Upper lobe of right lung (tissue), 1 donor: ENCODE measurements at places on chromosomes 5 and 9. TPM values are rescaled to one million over a fixed set of nuclear protein-coding genes. Genes with fewer than 3 reads are reported as not detected.
A peak's percentile ranks its signal among the peaks of the same experiment; 100 is the strongest.

DNA sequence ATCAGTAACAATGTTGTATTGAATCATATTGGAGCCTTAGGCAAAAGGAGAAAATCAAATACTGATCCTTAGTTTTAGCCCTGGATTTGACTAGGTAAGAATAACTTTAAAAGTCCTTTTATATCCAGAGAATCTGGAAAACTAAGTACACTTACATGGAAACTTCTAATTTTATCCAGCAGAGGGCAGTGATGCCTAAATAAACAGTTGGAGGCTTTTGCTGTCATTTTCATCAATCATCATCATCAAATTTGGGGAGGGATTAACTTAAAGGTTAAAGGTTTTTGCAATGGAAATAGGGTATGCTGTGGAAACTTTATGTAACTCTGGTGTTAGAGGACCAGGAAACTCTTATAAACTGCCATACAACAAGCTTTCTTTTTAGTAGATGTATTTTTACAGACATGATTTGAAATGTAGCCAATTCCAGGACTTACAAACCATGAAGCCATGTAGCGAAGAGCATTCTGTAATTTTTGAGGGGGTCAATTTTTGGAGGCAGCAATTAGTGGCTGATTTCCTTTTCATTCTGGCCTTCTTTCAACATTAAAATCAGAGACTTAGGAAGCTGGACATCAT, 112.7 kb downstream of the OSTF1 start:
- H3K4me3 ChIP-seq: no peak overlapping the region
- H3K27me3 ChIP-seq: no peaks in the 10 kb centered on the region
- H3K36me3 ChIP-seq: no peaks in the 10 kb centered on the region
- no peak for DNase-seq
- H3K4me1 ChIP-seq: no peaks in the 10 kb centered on the region

GRCh38 chr9:69871118-69871834, 50.7 kb downstream of the CFAP95 start:
- no peak for DNase-seq
- H3K36me3 ChIP-seq: no peaks in the 10 kb centered on the region
- no peaks in the 10 kb centered on the region for H3K27me3 ChIP-seq
- H3K4me1 ChIP-seq: no peaks in the 10 kb centered on the region

The TPPP gene
- total RNA-seq: 16.1 TPM

The DDX4 gene
- not detected for total RNA-seq

- DNase-seq: no peak
- H3K27ac ChIP-seq: no peak overlapping the region
- H3K27me3 ChIP-seq: no peaks in the 10 kb centered on the region
- H3K4me3 ChIP-seq: no peak overlapping the region
- peaks cover 11% of the 10 kb centered on the region for H3K4me1 ChIP-seq
Measured at GRCh38 chr5:53403758-53404157, 76.7 kb upstream of the FST start.

The C8G gene
- total RNA-seq: 1.1 TPM

DNA sequence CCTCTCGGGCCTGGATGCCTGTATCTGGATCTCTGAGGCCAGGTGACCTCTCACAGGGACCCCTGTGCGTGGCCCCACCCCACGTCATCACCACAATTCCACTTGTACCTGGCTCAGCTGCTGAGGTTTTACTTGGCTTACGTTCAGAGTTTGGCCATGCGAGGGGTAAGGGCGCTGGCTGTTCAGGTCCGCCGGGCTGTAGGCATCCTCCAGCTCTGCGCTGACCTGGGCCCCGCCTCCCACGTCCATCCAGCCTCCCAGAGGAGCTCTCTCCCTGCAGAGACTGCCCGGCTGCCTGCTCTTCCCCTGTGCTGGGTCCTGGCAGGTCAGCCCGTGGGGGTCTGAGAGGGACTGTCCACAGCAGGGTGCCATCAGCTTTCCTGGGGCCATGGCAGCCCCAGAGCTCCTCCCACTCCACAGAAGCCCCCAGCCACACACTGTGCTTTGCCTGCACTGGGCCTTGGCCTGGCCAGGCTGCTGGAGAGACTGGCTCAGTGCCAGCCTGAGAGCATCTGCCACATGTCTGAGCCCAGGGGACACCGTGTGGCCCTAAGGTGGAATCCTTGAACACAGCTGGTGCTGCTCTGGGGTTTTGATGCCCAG, 43.6 kb downstream of the SLC6A3 start:
- H3K27ac ChIP-seq: no peak overlapping the region
- no peaks in the 10 kb centered on the region for H3K4me1 ChIP-seq
- peaks cover under 1% of the 10 kb centered on the region for H3K27me3 ChIP-seq
- no peak for DNase-seq
- no peaks in the 10 kb centered on the region for H3K36me3 ChIP-seq
- no peak overlapping the region for H3K4me3 ChIP-seq

GRCh38 chr5:32711362-32711680, 200 bp downstream of the NPR3 start:
- H3K36me3 ChIP-seq: no peaks in the 10 kb centered on the region
- peaks cover 26% of the 10 kb centered on the region for H3K27me3 ChIP-seq
- H3K27ac ChIP-seq: peak overlapping the region; percentile 72
- DNase-seq: no peak
- peak overlapping the region; percentile 67 for H3K4me3 ChIP-seq

- H3K27me3 ChIP-seq: no peaks in the 10 kb centered on the region
- H3K4me1 ChIP-seq: no peaks in the 10 kb centered on the region
- H3K36me3 ChIP-seq: no peaks in the 10 kb centered on the region
- no peak overlapping the region for H3K4me3 ChIP-seq
- no peak for DNase-seq
Measured at GRCh38 chr9:98851730-98852459, 44.4 kb downstream of the GALNT12 start.

DNA sequence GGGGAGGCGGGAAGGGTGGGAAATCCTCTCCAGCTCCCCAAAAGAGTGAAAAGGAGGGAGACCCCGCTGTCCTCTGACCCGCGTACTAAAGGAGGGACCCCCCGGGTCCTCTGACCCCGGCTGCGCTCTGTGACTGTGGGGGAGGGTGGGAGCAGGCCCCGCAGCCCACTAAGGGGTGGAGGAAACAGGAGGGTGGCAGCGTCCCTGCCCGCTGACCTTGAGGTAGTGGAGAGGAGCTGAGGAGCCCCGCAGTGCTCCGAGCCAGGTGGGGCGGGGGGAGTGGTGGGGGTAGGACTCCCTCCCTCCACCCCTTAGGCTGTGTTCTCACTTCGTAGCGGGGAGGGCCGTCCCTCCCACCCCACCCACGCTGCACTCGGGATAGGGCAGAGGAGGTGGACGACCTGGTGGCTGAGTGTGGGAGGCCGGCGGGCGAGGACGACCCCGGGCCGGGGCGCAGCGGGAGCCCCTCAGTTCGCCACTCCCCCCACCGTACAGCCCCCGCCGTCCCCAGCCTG, 449 bp upstream of the ADCY2 start:
- H3K27ac ChIP-seq: no peak overlapping the region
- no peak for DNase-seq
- H3K36me3 ChIP-seq: no peaks in the 10 kb centered on the region

The CDH10 gene
- total RNA-seq: not detected

- H3K27ac ChIP-seq: no peak overlapping the region
- no peaks in the 10 kb centered on the region for H3K27me3 ChIP-seq
- peaks cover 14% of the 10 kb centered on the region for H3K4me1 ChIP-seq
Measured at GRCh38 chr9:120870206-120870605, 6.8 kb downstream of the PHF19 start.

- H3K4me3 ChIP-seq: no peak overlapping the region
- peaks cover 9% of the 10 kb centered on the region for H3K4me1 ChIP-seq
- H3K36me3 ChIP-seq: peaks cover 30% of the 10 kb centered on the region
- H3K27ac ChIP-seq: peak overlapping the region; percentile 11
- no peak for DNase-seq
Measured at GRCh38 chr9:76161541-76161940, 232.7 kb downstream of the RFK start.

DNA sequence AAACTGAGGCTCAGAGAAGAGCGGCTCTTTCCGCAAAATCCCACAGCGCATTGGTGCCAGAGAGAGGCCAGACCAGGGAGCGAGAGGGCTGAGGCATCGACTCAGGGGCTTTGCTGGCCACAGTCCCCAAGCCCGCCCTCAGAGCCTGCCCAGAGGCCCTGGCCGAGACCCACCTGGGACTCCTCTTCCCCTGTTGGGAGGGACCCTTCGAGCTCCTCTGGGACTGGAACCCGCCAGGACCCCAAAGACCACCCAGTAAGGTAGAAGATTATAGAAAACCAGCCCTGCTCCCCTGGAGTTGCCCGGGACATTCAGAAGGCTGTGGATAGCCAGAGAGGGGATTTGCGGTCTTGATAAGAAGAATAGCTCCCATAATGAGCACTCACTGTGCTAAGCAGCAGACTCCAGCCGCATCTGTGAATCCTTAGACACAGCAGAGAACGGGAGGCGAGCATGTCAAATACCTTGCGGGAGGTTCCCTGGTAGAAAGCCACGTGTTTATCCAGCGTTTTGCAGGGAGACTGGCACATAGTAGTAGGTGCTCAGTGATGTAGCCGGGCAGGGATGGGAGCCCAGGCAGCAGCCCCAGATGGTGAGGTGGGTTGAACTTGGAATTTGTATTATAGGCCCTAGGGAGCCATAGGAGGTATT, 651 bp upstream of the AK1 start:
- peaks cover 37% of the 10 kb centered on the region for H3K4me1 ChIP-seq
- peak; percentile 62 for DNase-seq
- H3K36me3 ChIP-seq: peaks cover 4% of the 10 kb centered on the region
- H3K27ac ChIP-seq: peak overlapping the region; percentile 69
- H3K27me3 ChIP-seq: no peaks in the 10 kb centered on the region

DNA sequence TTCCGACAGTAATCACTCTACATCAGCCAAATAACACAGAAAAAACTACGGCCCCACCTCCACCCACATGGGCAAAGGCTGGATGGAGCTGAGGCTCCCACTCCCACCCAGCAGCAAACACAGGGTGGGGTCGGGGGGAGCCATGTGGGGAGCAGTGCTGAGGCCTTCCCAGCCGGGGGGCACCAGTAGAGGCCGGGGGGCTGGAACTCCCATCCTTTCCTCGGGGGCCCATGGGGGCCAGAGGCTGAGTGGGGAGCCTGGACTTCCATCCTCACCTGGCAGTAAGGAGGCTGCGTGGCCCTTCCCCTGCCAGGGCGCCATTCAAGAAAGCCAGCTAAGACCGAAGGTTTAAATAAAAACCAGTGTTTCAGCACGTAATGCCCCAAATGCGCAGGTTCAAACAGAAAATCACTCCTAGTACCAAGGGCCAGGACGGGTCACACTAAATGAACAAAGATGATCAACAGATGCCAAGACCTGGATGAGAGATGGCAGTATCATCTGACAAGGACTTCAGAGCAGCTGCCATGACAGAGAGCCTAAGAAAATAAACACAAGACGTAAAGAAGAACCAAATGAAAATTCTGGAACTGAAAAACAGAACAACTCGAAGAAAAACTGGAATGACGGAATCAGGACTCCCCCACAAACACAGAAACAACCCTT, 9.4 kb downstream of the CCDC127 start:
- no peak overlapping the region for H3K27ac ChIP-seq
- H3K36me3 ChIP-seq: peaks cover 28% of the 10 kb centered on the region

GRCh38 chr5:174381241-174381640, 335.7 kb downstream of the NSG2 start:
- no peak overlapping the region for H3K4me3 ChIP-seq
- no peak overlapping the region for H3K27ac ChIP-seq
- H3K4me1 ChIP-seq: no peaks in the 10 kb centered on the region
- no peaks in the 10 kb centered on the region for H3K36me3 ChIP-seq
- no peaks in the 10 kb centered on the region for H3K27me3 ChIP-seq

GRCh38 chr5:179023528-179024189, at the start of gene ZNF879:
TSS of gene ZNF879 (plus strand) at chr5:179023804. CDS start at chr5:179025005, 1,201 bp downstream.
- H3K4me1 ChIP-seq: peaks cover 8% of the 10 kb centered on the region
- peak; percentile 97 for DNase-seq
- H3K27me3 ChIP-seq: no peaks in the 10 kb centered on the region
- H3K36me3 ChIP-seq: peaks cover 24% of the 10 kb centered on the region

- H3K27me3 ChIP-seq: no peaks in the 10 kb centered on the region
- no peak overlapping the region for H3K27ac ChIP-seq
- no peaks in the 10 kb centered on the region for H3K36me3 ChIP-seq
- no peaks in the 10 kb centered on the region for H3K4me1 ChIP-seq
- no peak overlapping the region for H3K4me3 ChIP-seq
Measured at GRCh38 chr9:102518324-102518723, 476.8 kb upstream of the CYLC2 start.

- H3K27ac ChIP-seq: no peak overlapping the region
- no peak overlapping the region for H3K4me3 ChIP-seq
- no peaks in the 10 kb centered on the region for H3K27me3 ChIP-seq
- DNase-seq: no peak
- H3K4me1 ChIP-seq: no peaks in the 10 kb centered on the region
Measured at GRCh38 chr5:4058899-4059298, 463.3 kb downstream of the IRX1 start.

The CDH12 gene
- not detected for total RNA-seq

- no peak overlapping the region for H3K4me3 ChIP-seq
- no peak for DNase-seq
- no peaks in the 10 kb centered on the region for H3K27me3 ChIP-seq
- H3K36me3 ChIP-seq: no peaks in the 10 kb centered on the region
Measured at GRCh38 chr9:96121136-96121535, 180.8 kb downstream of the HSD17B3 start.

The CER1 gene
- total RNA-seq: not detected

The IARS1 gene
- total RNA-seq: 83.9 TPM

- no peaks in the 10 kb centered on the region for H3K36me3 ChIP-seq
- no peak for DNase-seq
- H3K4me1 ChIP-seq: no peaks in the 10 kb centered on the region
- no peaks in the 10 kb centered on the region for H3K27me3 ChIP-seq
- no peak overlapping the region for H3K27ac ChIP-seq
Measured at GRCh38 chr9:15271403-15271802, 35.6 kb downstream of the TTC39B start.

GRCh38 chr5:126449751-126450271, 26.6 kb downstream of the GRAMD2B start:
- H3K27me3 ChIP-seq: no peaks in the 10 kb centered on the region
- peak overlapping the region; percentile 60 for H3K27ac ChIP-seq
- peak overlapping the region; percentile 17 for H3K4me3 ChIP-seq
- no peaks in the 10 kb centered on the region for H3K36me3 ChIP-seq
- no peak for DNase-seq

DNA sequence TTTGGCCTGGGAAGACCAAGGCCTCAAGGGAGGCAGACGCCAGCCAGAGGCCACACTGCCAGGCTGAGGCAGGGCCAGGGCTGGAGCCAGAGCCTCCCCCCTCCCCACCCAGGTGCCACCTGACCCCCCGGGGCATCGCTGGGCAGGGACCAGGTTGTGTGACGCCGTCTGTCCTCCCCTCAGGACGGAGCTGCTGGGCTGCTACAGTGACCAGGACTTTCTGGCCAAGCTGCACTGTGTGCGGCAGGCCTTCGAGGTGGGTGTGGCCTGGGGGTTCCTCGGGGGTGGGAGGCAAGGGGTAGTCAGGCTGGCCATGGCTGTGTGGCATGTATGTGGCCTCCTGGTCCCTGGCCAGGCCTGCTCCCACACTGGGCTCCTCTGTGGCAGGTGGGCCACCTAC, 17.9 kb upstream of the DOLPP1 start:
- peaks cover 65% of the 10 kb centered on the region for H3K36me3 ChIP-seq
- peaks cover under 1% of the 10 kb centered on the region for H3K4me1 ChIP-seq
- no peak overlapping the region for H3K27ac ChIP-seq
- no peak overlapping the region for H3K4me3 ChIP-seq

The SLCO4C1 gene
- total RNA-seq: 36.9 TPM

GRCh38 chr5:131959906-131960305, 14.4 kb upstream of the MEIKIN start:
- no peaks in the 10 kb centered on the region for H3K4me1 ChIP-seq
- no peaks in the 10 kb centered on the region for H3K27me3 ChIP-seq
- H3K27ac ChIP-seq: no peak overlapping the region
- H3K36me3 ChIP-seq: no peaks in the 10 kb centered on the region

The TOR4A gene
- total RNA-seq: 27.4 TPM

The CERCAM gene
- total RNA-seq: 14.0 TPM
